ENCODE measurements at places on chromosomes 11 and 22.

DNA sequence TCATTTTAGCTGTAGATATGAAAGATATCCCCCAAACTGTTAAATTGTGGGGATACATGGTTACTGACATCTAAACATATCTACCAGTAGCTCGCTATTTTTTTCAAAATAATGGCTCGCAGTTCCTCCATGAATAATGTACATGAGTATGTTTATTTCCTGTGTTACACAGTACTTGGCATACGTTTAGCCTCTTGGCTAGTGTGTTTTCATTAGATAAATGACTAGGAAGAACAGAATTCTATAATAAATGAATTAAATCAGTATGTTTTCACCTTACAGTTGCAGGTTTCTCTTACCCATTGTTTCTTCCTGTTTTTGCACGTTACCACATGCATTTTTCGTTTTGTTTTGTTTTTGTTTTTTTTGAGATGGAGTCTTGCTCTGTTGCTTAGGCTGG is 21.8 kb downstream of the RNF169 start:
- DNase-seq = no peak

DNA sequence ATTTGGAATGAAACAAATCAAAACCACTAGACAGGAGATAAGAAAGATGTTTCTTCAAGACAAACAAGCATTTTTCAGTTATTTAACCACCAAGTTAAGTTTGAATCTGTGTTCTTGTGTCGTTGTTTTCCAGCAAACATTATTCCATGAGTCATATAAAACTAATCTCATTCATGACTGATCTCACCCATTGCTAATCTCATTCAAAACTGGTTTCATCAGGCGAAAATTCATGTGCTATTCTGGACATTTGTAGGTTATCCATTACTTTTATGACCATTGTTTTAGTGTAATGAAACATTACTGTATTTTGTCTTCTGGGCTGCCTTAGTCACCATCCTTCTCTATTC is 221.8 kb downstream of the DDX10 start:
- no peak for DNase-seq

DNA sequence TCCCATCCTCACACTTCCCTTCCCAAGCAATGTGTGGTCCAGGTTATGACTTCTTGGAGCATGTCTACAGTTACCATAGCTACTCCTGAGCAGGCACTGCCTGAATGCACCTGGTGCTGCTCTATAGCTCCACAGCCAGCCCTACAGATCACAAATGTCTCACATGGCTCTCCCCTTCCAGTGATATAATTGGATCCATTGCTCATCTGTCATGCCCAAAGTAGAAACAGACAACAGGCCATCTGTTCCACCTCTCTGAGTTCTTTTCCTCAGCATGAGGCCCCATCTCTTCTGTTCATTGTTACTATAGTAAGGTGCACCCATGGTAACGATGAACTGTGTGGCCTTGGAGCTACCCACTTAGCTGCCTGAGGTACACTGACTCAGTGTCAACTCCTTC is 320.3 kb upstream of the ZC3H12C start:
- no peak for DNase-seq

- DNase-seq = no peak
Observed at GRCh38 chr11:27570542-27570941, 64.0 kb upstream of the LIN7C start.

- DNase-seq = no peak
Observed at GRCh38 chr11:64164392-64165312, 1.3 kb downstream of the MACROD1 start.

DNA sequence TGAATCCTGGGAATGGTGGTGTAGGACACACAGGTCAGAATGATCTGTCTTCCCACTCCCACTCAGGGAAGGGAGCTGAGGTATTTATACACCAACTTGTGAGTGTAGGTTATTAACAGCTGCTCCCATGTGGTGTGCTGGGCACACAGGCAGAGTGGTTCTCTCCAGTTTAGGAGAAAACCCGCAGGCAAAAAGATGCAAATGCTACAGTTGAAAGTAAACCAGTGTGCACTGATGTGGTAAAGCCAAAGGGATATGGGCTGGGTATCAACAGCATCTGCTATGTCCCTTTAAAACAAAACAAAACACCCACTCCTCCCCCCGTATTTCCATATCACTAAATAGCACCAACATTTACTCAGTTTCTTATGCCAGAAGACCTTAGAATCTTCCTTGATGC is 75.4 kb upstream of the SYT13 start:
- no peak for DNase-seq

DNA sequence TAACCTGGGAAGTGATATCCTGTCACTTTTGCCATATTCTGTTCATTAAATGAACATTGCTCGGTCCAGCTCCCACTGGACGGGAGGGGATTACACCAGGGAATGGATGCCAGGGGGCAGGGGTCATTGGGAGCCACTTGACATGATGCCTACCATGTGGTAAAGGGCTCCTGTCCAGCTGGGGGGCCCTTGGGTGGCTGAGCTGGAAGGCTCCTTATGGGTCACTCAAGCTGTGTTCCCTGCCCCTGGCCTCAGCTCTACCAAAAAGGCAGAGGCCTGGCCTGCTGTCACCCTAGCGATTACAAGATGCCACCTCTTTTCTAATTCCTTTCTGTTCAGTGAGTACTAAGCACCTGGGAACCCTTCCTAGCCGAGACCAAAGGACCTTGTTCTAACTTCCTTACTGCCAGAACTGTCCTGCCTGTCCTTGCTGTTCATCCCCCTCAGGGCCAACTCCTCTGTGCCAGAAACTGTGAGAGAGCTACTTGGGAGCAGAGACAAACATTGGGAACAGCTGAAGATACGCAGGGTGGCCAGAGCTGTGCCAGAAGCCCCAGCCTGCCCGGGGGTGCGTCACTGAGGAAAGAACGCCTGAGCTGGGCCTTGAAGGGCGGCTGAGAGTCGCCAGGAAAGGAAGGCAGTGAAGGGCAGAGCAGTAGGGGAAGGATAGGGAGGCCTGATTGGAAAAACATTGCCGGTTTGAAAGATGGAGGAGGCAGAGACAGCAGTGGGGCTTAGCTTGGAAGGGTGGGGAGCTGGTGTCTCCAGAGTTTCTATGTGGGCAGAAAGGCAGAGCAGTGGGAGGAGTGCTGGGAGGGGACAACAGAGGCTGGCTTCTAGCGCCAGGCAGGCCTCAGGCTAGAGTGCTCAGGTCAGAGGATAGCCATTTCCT is 12.7 kb upstream of the UVRAG start:
- no peak for DNase-seq

DNA sequence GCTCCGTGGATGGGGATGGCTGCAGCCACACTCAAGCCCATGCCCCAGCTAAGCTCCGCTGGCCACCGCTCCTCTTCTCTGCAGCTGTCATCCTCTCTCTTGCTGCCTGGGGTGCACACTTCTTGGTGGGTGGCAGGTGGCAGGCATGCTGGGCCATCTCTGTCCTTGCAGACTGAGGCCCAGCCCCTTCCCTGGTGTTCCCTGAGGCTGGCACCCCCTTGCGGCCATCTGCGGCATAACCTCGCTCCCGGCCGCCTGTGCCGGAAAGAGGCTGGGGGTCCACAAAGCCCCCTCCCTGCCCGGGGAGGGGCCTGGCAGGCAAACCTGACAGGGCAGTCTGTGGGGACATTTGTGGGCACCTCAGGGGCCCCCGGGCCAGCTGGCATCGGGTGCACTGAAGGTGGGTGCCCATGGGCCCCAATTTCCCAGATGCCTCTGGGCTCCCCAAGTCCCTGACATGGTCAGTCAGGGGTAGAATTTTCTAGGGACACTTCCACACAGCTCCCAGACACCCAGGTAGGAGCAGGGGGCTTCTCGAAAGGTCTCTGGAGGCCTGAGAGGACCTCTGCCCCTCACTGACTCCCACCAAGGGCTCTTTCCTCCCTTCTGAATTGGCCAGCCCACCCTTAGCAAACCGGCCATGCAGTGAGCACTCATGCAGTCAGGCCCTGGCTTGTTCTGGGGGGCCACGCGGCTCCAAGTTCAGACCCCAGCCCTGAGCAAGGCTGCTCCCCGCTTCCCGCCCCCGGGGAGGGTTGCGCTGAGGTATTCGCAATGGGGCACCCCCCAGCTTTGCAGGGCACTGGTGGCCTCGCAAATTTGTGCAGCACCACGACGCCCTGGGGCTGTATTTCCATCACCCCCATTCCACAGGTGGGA is 23.5 kb upstream of the TH start:
- DNase-seq = no peak

GRCh38 chr11:119459293-119459976 is 36.5 kb upstream of the THY1 start:
- no peak for DNase-seq

- no peak for DNase-seq
Observed at GRCh38 chr11:27757953-27758352, 57.7 kb upstream of the BDNF start.

DNA sequence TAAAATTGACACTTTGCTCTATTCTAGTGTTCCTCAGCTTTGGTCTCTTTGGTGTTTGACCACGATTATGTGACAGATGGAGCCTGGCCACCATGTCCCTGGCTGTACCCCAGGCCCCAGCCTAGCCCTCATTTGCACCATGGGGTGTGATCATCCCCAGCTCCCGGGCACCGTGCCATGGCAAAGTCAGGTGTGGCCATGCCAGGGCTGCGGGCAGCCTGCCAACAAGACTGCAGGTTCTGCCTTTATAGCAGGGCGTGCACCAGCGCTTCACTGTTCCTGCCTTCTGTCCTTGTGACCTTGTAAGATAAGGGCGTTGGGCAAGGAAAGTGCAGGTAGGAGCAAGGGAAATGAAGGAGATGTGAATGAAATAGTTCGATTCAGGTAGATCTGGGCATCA is 22.4 kb upstream of the APOBEC3A start:
- DNase-seq = no peak

DNA sequence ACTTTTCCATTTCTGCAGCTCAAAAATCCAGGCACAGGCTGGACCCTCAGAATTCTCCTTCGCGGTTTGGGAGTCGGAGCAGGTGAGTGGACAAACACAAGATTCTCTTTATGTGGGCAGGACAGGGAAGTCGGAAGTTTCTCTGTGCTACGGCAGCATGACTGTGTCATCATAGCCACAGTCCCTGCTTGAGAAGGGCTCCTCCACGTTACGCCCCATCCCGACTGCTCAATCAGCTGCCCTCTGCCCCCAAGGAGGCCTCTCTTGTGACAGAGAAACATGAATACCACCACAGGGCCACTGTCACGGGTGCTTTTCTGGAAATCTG is 89.0 kb upstream of the SHISAL1 start:
- DNase-seq = no peak

DNA sequence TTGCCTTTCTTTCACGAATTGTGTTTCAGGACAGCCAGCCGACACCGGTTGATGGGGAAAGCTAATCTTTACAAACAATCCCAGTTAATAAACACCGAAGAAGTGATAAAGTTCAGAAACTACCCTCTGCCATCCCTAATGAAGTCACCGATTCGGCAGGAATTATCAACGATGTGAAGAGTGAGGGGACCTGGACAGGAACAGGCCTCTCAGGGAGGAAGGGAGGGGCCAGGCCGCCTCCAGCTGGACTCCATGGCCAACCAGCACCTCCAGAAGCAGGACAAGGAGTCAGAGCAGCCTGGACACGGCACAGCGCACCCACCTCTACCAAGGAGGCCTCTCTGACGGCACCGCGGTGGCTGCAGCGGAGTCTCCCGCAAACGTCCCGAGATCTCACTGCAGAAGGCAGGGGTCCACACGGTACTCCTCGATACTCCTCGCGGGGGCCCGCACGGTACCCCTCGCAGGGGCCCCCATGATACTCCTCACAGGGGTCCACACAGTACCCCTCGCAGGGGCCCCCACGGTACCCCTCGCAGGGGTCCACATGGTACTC is 3.9 kb downstream of the TOLLIP start:
- no peak for DNase-seq

- DNase-seq = no peak
Observed at GRCh38 chr11:61959114-61959513, 8.3 kb downstream of the FTH1 start.

DNA sequence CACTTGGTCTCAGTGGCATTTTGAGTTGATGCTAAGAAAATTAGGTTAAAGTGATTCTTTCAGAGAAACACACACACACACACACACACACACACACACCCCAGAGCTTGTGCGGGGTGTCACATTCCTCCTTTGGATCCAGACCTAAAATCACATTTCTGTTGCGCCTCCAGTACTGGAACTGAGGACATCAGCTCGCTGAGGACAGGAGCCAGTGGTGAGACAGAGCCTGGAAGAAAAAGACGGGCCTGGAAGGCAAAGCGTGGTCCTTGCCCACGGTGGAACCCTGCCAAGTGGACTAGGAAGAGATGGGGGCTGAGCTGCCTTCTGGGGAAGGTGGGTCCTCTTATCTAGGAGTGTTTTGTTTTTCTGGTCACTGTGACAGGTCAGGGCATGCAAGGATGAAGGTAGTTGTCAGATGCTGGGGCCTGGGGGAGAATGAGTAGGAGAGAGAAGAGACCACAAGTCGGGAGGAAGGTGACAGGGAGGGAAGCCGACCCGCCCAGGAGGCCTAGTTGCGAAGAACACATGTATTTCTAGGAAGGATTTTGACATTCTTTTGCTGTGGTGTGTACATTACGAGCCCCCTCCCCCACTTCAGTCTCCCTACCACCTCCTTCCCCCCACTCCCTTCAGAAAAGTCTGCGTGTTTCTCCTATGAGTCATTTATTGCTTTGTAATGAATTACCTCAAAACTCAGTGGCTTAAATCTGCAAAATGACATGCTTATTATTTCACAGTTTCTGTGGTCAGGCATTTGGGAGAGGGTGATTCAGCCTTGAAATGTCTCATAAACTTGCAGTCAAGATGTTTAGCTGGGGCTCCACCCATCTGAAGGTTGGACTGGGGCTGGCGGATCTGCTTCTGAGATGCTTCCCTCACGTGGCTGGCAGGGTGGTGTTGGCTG is 4.8 kb upstream of the ELFN2 start:
- DNase-seq = peak; percentile 31

GRCh38 chr11:84193706-84194105 is 907.5 kb upstream of the CCDC90B start:
- DNase-seq = no peak

GRCh38 chr22:39965748-39966147 is 5.6 kb downstream of the TMA7B start:
- no peak for DNase-seq

GRCh38 chr11:11782532-11783110 is 59.2 kb upstream of the USP47 start:
- DNase-seq = no peak

DNA sequence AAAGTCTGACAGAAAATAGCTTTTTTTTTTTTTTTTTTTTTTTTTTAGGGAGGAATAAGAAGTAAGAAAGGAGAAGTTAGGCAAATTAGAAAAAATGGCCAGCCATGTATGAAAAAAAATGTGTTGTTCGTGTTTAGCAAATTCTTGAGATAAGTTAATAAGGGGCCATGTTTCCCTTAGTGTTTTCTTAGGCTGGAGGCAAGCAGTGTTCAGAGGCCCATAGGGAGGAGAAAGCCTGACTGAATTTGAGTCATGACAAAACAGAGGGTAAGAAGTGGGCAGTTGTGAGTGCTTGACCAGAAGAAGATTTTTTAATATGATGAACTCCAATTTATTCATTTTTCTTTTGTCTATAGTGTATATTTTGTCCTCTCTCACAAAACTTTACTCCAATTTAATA is 766.4 kb downstream of the FAM181B start:
- DNase-seq = no peak

- DNase-seq = no peak
Observed at GRCh38 chr22:18999008-18999407, 62.9 kb upstream of the PRODH start.
